Activated CD4-positive, alpha-beta memory T cell treated with anti-CD3 and anti-CD28 coated beads, Interleukin-2, amount 10 ng/mL, durations not matched to agents 7 days and 5 days (primary cell): ENCODE measurements at places on chromosomes 4 and X. TPM values are rescaled to one million over a fixed set of nuclear protein-coding genes. Genes with fewer than 3 reads are reported as not detected.

GRCh38 chrX:132461886-132462285 lies 27.0 kb downstream of the MBNL3 start:
- DNase-seq: no peak

Gene TMEM156
- 27.6 TPM for total RNA-seq

Gene SUPT20HL2
- total RNA-seq: not detected

DNA sequence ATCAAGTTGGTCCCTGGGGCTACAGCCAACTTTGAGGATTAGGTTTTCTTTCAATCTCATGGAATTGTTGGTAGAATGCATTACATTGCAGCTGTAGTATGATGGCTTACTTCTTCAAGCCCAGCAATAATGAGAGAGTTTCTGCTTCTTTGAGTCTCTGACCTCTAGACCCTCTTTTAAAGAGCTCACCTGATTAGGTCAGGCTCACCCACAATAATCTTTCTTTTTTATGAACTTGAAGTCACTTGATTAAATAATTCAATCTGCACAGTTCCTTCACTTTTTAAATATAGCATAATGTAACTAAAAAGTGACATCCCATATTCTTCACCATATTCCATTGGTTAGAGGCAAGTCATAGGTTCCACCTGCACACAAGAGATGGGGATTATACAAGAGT lies 547.5 kb upstream of the CT83 start:
- DNase-seq: no peak

Gene MAGEA2
- not detected for total RNA-seq

Gene PHEX
- 0.23 TPM for total RNA-seq

Gene GAB1
- 0.86 TPM for total RNA-seq

Gene STATH
- total RNA-seq: not detected

DNA sequence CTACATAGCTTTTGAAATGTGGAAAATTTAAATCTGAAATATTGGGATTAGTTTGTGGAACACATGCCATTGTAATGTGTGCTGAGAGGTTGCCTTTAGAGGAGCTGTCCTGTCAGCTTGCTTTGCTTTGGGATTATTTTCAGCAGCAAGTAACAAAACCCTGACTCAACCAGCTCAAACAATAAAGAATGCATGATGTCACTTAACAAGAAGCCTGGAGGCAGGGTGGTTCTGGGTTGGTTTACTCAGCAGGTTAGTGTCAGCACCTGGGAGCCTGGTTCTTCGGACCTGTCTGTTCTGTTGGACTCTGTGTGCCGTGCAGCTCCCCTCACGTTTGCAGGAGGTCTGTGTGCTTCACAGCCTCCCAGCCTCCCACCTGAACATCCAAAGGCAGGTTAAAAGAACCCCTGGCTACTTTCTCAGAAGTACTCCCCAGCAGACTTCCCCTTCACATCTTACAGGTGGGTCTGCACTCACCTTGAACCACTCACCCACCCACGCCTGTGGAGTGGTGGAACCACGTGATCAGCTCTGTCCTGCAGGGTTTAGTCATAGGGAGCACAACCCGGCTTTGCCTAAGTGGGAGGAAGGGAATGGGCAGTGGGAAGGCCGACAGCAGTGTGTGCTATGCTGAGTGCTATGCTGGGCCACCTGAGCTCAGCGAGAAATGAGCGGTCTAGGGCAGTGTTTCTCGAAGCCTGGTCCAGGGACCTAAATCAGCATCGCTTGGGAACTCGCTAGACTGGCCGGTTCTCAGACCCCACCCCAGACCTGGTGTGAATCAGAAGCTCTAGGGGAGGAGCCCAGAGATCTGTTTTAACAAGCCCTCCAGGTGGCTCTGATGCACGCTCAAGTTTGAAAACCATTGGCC lies 20.4 kb downstream of the TMEM131L start:
- no peak for DNase-seq

DNA sequence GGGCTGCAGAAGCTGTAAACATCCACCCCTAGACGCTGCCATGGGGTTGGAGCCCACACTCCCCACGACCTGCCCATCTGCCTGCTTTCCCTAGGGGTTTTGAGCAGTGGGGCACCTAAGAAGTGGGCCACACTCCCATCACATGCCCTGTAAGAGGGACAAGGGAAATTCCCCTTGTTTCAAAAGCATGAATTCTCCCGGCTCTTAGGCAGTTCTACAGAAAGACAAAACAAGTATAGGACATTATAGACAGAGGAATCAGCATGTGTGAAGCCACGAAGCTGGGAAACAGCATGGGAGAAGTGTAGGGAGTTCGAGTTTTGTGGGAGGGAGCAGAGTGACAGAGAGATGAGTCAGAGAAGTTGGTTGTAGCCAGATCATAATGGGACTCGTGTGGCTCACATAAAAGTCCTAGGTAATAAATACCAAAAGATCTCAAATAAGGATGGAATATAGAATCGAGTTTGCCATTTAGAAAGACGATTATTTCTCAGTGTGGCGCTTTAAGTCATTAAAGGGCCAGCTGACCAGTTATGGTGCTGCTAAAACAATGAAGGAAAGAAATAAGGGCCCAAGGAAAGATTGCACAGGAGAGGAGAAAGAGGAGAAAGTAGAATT lies 23.9 kb downstream of the APOO start:
- DNase-seq: no peak

Gene EPHA5
- not detected for total RNA-seq

GRCh38 chr4:81754169-81754568 lies 282.5 kb upstream of the RASGEF1B start:
- no peak for DNase-seq

DNA sequence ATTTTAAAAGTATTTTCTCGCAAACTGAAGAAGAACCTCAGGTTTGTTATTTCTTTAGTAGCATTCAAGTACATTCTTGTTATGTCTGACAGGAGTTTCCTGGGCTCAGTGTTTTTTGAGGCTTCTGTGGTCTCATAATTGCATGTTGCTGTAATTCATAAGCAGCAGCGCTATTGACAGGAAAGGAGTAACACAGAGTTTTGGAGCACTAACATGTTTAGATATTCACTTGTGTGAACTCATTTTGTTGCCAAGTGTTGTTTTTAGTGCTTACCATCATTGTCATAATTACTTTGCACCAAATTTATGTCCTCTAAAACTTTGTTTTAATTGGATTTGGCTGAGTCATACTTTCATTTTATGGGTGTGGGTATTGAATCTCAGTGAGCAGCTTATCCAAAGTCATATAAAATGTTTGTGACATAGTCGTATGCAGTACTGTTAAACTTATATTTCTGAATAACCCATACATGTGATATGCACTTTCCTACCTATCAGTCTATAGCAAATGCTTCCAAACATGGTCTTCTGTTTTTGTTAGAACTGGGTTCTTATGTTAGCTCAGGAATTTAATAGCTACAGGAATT lies 358.7 kb upstream of the CTSO start:
- DNase-seq: no peak

Gene SMIM10L2A
- 0.33 TPM for total RNA-seq

Gene MTCP1
- 20.2 TPM for total RNA-seq

- DNase-seq: no peak
Observed at GRCh38 chr4:118842055-118842454, 6.1 kb upstream of the SEC24D start.

- DNase-seq: no peak
Observed at GRCh38 chr4:156971165-156971675, 379 bp downstream of the PDGFC start.

- DNase-seq: peak; percentile 59
Observed at GRCh38 chrX:9942086-9942485, 25.1 kb upstream of the CLDN34 start.

GRCh38 chr4:148441624-148441985 lies 609 bp downstream of the NR3C2 start:
- no peak for DNase-seq

DNA sequence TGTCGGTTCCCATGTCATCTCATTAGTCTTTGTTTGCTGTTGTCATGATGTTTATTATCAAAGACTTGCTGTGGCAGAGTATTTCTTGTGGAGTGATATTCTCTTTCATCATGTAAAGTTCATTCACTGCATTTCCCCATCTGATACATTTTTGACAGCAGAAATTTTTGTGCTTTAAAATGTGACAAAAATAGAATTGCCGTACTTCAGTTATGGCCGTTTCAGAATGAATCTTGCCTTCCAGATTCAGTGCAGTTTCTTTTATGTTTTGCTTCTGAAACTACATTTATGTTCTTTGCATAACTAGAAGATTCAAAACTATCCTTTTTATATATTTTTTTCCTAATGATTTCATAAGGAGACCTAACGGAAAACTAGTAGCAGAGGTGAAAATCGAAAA lies 10.0 kb downstream of the CSTF2 start:
- DNase-seq: no peak

DNA sequence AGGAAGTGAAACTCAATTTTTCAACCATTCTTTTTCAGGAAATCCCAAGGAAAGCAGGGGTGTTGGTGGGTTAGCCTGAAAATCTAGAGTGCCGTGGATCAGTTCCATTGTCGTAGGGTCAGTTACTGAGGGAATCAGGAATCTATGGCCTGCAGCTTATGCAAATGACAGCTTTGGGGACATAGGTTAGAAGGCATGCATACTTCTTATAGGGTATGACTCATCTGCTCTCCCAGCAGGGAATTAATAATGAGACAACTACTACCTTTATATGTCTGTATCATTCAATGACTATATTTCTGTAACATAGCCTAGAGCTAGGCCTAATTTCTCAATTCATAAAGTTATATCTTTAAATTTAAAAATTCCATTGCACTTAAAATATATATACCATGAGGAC lies 36.6 kb downstream of the ZNF41 start:
- no peak for DNase-seq

GRCh38 chr4:8553991-8554405 lies 26.2 kb upstream of the GPR78 start:
- no peak for DNase-seq

GRCh38 chr4:174716986-174717770 lies 111.9 kb downstream of the GLRA3 start:
- DNase-seq: no peak

DNA sequence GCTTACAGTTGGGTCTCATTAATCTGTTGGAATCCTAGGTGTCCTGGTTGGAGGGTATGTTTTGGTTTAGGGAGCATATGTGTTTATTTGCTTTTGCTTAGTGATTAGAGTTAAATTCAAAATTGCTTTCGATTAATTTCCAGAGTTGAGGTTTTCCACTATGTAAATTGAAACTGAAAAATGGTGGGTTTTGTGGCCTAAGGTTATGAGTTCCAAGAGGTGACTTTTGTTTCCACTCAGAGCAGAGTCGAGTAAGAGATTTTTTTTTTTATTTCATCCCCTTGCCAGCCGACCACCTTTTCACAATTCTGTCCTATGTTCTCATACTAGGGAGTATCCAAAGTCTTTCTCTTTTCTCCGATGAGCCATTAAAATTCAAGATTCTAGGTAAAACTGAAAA lies 66.9 kb downstream of the GRIA2 start:
- DNase-seq: no peak

Gene LPAR4
- total RNA-seq: not detected

Gene DDX53
- total RNA-seq: not detected

Gene AR
- 0.45 TPM for total RNA-seq

- DNase-seq: no peak
Observed at GRCh38 chrX:32016195-32016594, 944.4 kb upstream of the FTHL17 start.

Gene IL9R
- total RNA-seq: 67.2 TPM

DNA sequence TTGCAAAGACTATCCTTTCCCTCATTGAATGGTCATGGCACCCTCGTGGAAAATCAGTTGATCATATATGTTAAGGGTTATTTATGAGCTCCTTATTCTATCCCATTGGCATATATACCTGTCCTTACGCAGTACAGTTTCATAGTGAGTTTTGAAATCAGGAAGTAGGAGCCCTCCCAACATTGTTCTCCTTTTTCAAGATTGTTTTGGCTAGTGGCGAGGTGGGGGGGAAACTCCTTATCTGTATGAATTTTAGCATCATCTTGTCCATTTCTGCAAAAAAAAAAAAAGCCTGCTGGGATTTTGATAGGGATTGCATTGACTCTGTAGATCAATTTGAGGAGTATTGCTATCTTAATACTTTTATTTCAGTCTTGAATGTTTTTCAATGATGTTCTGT lies 2.5 kb upstream of the USP9X start:
- DNase-seq: no peak

Gene SNCA
- total RNA-seq: 12.2 TPM

DNA sequence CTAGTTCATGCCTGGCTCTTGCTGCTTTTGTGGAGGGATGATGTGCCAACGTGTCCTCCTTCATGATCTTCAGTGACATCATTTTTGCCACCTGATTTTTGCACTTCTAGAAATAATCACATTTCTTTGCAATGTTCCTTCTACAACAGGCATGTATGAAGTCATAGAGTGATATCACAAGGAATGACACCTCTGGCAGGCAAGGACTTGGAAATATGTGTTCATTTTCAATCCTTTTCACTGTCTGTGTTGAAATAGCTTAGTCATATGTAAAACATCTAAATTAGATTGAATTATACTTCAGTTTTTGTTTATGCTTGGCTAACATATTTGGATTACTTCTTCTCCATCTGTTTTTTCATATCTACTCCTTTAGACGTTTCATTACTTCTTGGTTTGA lies 221.2 kb upstream of the STK26 start:
- no peak for DNase-seq

GRCh38 chrX:103585411-103586313 lies at the start of gene TCEAL4:
TSS of gene TCEAL4 (plus strand) at chrX:103585515. CDS start at chrX:103586676, 1,161 bp downstream.
- DNase-seq: peak; percentile 17

DNA sequence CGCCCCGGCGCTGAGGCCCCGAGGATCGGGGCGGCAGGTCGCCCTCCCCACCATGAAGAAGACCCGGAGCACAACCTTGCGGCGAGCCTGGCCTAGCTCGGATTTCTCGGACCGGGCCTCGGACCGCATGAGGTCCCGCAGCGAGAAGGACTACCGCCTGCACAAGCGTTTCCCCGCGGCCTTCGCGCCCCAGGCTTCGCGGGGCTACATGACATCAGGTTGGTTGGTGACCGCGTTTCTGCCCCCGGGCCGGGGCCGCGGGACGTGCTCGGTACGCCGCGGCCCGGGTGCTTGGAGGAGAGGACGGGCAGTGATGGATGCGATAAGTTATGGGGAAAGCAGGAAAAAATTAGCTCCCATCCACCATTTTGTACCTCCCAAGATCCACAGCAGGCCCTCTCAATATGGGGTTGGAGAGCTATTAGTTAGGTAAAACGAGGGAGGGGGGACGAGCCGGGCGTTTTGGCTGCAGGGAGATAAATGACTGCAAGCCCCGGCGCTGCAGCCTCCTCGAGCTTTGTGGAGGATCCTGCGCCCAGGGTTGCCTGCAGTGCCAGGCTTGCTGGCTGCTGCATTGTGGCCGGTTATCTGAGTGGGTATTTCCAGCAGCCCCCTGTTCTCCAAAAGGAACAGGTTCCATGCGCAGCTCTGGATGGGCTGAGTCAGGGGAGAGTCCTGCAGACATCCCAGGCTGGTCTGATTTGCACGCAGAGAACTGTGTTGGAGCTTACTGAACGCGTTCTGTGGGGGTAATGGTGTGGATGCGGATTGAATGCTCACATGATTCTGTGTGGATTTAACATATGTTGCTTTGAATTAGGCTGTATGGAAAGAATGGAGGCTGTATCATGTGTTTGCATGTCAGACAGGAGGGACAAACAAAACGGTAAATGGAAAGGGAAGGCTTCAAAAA lies 1.9 kb downstream of the STOX2 start:
- no peak for DNase-seq

GRCh38 chr4:73895201-73896175 lies 26.3 kb downstream of the CXCL1 start:
- no peak for DNase-seq

GRCh38 chr4:78777576-78777940 lies 1.4 kb downstream of the BMP2K start:
- no peak for DNase-seq
